Stimulated activated CD8-positive, alpha-beta memory T cell treated with anti-CD3 and anti-CD28 coated beads, Interleukin-2, amount 100 ng/mL, for 48 hours (primary cell): ENCODE measurements at places on chromosomes 2 and 18.

DNA sequence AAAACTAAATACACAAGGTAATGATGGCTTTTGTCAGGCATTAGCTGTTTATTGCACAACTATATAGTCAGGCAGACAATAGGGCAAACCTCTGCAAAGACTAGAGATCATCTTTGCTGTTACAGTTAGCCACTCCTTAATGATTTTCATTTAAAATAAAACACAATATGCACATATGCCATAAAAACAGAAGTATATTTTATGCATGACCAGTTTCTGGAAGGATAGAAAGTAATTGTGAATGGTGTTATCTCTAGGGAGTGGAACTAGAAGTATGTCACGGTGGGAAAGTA is 102.0 kb downstream of the CHN1 start:
- no peak for DNase-seq

- DNase-seq, result no peak
Observed at GRCh38 chr2:202049840-202050239, 16.2 kb downstream of the FZD7 start.

- DNase-seq, result no peak
Observed at GRCh38 chr2:156311976-156312375, 20.5 kb downstream of the NR4A2 start.

DNA sequence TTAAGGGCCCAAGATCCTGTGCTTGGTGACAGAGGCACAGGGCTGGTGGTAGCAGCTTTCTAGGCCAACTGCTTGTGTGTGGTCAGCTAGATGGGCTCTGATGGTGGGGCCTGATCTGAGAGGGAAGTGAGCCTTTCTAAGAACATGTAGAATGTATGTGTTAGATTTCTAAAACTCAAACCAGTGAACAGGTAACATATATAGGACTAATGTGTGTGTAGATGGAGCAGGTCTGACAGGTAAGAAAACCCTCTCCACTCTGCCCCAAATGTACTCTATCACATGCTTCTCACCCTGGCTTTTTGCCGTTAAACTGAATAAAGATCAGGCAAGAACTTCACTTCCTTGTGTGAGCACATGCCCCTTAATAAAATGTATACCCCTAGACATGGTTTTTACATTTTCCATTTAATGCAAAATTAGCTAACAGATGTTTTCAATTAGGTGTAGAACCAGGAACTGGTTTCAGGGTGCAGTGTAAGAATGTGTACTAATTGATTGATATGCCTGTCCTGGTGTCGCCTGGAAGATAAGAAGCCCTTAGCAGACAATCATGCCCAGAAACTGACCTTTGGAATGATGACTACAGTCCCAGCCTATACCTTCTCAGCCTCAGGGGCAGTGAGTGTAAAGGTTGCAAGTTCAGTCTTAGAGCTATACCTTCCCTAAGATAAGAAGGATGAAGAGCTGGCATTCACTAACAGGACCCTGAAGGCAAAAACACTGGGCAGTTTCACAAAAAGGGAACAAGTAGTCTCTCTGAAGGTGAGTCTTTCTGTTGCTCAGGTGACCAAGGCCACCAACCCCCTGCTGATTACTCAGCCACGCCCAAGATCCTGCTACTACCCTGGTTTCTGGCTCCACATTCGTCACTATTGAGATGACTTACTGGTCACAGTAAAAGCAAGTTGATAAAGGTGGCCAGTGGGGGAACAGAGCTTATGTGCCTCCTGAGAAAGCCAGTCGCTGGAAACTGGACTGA is 71.2 kb downstream of the SPATS2L start:
- DNase-seq, result no peak

DNA sequence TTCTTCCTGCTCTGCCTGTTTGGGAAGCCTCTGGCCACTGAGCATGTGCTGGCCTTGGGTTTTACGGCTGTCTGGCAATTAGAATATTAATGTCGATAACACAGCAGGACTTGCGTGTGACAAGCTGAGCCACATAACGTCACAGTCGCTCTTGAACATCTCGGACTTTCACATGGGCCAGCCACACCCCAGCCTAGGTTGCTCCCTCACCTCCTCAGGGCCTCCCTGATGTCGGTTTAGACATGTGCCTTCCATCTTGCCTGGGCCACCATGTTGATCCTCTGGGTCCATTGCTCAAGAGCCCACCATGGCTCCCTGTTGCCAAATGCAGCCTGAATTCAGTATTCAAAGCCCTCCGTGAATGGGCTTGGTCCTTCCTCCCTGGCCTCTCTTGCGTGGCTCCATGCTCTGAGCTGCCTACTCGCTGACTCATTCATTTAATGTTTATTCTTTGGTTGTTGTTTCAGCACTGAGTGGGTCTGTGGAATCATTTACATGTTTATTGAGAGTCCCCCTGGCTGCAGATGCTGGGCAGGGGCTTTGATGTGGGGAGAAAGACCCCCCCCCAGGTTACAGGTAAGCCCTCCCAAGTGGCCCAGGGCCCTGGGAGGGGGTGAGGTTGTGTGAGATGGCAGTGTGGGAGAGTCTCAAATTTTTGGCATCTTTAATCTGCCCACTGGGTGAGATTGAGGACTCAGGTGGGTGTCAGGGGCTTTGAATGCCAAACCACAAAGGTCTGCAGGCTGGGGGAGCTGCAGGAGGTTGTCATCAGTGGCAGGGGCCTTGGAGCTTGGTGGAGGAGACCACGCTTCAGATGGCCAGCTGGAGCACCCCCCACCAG is 62.0 kb downstream of the ODC1 start:
- no peak for DNase-seq

DNA sequence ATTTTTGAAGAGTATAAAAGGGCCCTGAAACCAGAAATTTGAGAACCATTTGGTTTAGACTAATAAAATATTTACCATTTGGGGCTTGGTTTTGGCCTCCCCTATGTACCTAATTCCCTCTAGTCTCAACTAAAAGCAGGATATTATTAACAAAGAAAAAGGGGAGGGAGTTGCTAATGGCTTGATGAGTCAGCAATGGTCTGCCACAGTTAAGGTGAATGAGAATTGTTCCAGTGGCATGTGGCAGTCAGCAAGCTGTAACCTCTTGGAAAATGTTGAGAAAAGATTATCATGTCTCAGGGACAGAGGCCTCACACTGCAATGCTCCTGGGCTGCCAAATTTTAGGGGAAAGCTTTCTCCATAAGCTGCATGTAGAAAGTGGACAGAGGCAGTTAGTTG is 20.1 kb upstream of the SLC39A10 start:
- DNase-seq, result no peak

GRCh38 chr2:138767101-138767500 is 13.1 kb downstream of the NXPH2 start:
- DNase-seq, result no peak

DNA sequence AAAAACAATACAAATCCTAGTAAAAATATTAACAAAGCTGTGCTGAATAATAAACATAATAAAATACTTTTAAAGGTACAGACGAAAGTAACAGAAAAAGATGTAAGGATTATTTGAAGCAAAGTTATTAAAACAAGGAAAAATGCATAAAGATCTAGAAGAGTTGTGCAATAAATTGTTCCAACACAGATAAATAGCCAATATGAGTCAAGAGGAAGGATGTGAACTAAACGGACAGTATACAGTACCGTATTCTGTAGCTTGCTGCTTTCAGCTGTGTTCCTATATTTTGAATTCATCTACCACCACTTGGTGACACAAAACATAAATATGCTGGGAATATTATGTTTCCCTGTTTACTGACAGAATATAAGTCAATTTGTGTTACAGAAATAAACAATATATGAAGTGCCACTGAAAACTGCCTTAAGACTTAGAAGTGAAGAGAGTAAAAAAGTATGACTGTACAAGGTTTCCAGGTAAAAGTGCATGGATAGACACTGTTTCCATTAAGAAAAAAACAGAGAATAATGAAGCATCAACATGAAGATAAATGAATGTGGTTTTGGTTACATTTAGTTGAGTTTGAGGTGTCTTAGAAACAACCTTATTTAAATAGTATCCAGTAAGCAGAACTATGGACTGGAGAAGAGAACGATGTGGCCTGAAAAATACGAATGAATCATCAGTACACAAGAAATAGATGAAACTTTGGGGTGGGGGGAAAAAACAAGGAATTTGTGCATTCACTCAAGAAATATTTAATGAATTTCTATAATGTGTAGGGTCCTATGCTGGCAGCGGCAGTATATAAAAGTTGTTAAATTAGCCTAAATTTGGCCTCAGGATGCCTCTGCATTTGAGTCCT is 13.1 kb downstream of the PPP3R1 start:
- no peak for DNase-seq

DNA sequence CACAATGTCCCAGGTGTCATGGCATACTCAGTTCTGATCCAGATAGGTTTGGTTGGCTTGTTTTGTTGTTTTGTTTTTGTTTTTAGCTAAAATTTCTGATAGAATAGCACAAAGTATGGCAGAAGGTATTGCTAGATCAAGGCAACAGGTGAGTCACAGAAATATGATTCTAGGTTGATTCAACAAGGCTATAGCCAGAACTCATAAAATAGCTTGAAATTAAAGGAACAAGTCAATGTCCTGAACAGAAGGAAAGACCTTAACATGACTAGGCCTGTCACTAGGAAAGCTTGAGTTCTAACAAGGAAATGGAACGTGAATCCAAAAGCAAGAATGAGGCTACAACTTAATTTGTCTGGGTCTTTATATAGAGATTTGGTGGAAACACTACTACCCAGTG is 157.1 kb downstream of the GALNT3 start:
- DNase-seq, result no peak

GRCh38 chr2:116491292-116491691 is 1323.2 kb upstream of the DDX18 start:
- no peak for DNase-seq

DNA sequence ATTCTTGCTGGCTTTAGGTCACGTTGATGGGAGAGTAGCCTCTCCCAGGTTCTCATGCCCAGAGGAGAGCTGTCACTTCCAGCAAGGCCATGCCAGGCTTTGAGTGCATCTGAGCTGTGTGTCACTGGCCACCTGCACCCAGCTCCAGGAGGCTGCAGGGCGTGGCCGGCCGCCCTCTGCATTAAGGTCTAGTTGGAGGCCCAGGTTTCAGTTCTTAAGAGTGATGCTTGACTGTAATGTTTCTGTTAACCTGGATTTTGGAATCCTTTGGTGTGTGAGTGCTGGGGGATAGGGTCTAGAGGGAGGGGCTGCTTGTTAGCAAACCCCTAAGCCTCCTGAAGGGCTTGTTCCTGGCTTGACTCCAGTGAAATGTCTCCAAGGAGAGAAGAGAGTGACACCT is 140.1 kb downstream of the ACOXL start:
- no peak for DNase-seq

DNA sequence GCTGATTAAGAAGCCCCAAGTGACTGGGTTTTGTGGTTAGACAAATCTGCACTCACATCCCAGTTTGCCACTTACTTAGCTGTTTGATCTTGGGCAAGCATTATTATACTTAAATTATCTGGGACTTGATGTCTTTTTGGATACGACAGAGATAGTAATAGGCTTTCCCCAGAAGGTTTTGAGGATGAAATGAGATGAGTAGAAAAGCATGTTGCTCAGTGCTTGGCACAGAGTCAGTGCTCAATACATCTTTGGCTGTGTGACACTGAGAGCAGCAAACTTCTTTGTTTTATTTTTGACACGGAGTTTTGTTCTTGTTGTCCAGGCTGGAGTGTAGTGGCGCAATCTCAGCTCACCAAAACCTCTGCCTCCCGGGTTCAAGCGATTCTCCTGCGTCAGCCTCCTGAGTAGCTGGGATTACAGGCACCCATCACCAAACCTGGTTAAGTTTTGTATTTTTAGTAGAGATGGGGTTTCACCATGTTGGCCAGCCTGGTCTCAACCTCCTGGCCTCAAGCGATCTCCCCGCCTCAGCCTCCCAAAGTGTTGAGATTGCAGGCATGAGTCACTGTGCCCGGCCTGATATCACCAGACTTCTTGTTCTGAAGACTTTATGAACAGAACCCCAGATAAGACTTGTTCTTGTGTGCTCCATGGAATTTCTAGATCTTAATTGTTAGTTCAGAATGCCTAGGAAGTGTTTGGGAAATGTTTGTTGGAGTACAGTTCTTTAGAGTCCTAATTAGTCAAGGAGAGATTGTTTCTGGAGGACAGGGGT is 521.2 kb downstream of the SLC4A3 start:
- DNase-seq, result no peak

- DNase-seq, result no peak
Observed at GRCh38 chr2:60091894-60092293, 461.6 kb downstream of the BCL11A start.

DNA sequence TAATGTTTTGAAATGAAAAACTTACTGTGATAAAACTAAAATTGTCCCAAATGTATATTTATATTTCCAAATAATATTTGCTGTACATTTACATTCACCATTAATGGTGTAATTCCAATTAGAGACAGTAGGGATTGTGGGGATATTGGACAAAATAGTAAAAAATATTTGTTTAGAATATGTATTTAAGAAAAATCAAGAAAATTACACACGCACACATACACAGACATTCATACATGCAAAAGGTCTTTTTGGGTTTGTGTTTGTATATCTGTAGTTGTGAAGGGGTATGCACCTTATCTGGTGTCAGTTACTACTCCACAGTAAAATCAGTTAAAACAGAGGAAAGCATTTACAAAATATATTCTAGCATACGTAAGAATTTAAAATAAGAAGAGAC is 435.9 kb upstream of the ZNF804A start:
- DNase-seq, result no peak

DNA sequence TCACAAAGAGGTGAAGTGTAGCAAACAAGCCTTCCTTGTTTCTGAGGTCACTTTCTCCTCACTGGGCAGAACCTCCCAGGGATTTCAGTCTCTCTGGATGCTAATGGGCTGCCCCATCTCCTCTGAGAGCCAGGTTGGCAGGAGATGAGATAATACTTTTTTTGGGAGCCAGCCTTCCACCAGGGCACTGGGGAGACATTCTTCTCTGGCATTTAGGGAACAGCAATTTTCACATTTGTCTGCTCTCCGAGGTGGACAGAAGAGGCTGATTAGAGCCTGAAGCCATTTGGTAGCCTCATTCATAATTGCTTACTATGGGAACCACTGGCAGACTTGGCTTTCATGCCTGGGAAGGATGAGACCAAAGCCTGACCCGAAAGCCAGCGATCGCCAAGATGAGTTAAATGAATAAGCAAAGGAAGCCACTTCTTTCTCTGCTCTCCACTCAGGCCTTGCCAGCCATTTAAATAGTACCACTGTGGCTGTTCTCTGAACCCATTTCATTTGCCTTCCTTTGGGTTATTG is 70.1 kb downstream of the NRP2 start:
- DNase-seq, result no peak

- no peak for DNase-seq
Observed at GRCh38 chr2:152063325-152063924, 35.4 kb downstream of the CACNB4 start.

DNA sequence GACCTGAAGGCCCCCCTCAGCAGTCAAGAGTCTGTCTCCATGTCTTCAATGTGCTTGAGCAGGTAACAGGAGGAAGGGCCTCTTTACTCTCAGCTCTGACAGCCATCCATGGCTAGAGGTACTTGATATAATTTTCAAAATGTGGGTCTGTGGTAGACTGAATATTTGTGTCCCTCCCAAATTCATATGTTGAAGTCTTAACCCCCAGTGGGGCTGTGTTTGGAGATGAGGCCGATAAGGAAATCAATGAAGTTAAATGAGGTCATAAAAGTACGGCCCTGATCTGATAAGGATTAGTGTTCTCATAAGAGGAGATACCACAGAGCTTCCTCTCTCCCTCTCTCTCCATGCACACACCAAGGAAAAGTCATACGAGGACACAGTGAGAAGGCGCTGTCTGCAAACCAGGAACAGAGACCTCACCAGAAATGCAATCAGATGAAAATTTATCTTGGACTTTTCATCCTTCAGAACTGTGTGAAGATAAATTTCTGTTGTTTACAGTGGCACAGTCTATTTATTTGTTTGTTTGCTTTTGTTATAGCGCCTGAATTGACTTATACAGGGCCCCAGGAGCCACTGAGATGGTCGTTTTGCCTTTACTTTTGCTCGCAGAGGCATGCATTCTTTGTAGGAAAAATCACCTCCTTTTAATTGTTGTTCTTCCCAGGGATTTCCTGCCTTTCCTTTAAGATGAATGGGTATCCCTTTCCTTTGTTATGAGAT is 274.8 kb upstream of the TRIB2 start:
- no peak for DNase-seq
